ENCODE measurements at places on chromosomes 3 and 15.

DNA sequence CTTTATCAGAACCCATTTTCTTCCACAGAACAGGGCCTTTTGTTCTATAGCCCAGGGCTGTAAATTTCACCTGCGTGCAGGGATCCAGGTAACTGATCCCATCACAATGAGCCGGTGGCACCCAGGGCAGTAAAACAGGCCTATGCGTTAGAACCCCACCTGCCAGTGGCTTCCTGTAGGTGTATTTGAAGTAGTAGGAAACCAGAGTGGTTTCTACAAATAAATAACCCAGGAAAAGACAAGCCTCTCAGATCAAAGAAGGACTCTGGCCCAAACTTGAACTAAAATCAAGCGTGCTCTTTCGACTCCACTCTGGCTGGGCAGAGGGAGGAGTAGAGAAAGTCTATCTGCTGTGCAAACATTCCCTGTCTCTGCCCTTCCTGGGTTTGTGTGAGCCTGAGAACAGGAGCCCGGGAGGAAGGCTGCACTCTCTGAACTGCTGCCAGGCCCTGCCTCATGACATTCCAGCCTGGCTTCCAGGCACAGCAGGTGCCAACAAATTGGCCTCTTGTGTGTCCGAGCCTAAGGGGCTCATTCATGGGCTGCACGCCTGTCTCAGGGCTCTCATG, 77.7 kb downstream of the CEMIP start:
- peak; percentile 7 for DNase-seq

GRCh38 chr3:125003859-125004595, 51.8 kb downstream of the HEG1 start:
- DNase-seq, result no peak

GRCh38 chr3:30098243-30098642, 508.2 kb upstream of the TGFBR2 start:
- no peak for DNase-seq

DNA sequence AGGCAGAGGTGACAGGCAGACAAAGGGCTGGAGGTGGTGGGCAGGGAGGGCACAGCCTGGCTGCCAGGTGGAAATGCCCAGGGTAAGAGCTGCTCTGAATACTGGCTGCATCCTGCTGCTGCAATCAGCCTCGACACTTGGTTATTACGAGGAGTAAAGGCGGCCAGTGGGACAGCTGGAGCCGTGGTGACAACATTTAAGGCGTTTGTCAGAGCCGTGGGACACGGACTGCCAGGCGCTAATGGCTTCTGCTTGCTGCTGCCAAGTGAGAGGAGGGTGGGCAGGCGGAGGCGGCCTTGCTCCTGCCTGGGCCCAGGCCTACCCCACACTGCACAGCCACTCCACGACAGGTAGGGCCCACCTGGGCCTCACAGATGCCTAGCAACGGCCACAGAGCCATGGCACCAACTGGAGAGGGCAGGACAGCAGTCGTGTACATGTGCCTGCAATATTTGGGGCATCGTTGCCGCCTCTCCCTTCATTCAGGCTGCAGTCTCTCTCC, 49.2 kb upstream of the TMEM115 start:
- DNase-seq, result no peak

All from M059J (cell line).